A172 (cell line): ENCODE measurements at places on chromosomes 5 and 9.

- DNase-seq: no peak
These were observed 1.0 kb downstream of the GGTA1 start for GRCh38 chr9:121498487-121499176.

GRCh38 chr9:116700882-116701865 lies 14.1 kb downstream of the TRIM32 start:
- no peak for DNase-seq

DNA sequence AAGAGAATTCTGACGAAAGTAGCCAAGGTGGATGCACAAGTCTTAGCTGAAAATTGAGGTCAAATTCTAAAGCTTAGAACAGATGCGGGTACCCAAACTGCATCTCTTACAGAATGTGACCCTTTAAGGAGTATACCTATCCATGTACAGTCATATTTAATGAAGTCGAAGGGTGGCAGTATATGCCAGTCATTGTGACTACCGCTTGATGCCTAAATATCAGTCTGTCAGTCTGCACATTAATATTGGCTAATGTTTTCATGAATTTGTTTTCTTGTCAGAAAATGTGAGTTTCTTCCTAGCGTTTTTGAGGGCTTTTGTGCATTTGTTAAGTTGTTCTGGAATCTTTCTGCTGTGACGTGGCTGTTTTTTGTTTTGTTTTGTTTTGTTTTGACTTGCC lies 264.5 kb upstream of the ELAVL2 start:
- no peak for DNase-seq

- DNase-seq: peak; percentile 70
These were observed 186.1 kb downstream of the SMC2 start for GRCh38 chr9:104280178-104280560.

DNA sequence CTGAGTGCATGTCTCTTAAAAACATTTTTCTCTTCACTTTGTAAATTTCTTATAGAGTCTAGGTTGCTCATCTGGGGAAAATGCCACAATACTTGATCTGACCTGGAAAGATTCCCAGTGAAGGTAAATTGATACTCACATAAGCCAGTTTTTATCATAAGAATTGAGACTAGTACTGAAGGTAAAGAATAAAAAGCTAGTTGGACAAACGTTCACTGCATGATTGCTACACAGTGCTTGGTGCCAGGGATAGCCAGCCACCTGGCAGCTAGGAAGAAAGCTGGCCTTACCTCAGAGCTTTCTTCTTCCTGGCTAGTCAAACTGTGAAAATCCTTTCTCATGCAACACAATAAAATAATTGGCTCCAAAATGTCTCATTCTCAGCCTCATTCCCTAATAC lies 77.1 kb downstream of the MUSK start:
- DNase-seq: no peak

GRCh38 chr5:69281114-69281513 lies 46.4 kb downstream of the CDK7 start:
- DNase-seq: no peak

DNA sequence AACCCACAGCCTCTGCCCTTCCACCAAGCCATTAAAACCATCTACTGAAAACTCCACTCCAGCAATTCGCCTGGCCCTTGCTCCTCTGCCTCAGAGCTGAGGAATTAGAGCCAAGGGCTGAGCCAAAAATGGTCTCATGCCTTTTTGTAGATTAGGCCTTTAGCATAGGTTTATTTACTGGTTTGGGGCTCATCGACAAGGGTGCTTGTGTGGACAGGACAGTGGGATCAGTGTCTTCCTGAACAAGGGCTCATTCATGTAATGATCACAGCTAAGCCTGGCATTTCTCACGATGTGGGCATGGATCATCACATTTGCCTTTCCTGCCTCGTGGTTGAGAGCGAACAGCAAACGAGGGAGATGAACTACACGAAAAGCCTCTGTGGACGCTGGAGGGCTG lies 59.2 kb upstream of the PHF24 start:
- DNase-seq: no peak

DNA sequence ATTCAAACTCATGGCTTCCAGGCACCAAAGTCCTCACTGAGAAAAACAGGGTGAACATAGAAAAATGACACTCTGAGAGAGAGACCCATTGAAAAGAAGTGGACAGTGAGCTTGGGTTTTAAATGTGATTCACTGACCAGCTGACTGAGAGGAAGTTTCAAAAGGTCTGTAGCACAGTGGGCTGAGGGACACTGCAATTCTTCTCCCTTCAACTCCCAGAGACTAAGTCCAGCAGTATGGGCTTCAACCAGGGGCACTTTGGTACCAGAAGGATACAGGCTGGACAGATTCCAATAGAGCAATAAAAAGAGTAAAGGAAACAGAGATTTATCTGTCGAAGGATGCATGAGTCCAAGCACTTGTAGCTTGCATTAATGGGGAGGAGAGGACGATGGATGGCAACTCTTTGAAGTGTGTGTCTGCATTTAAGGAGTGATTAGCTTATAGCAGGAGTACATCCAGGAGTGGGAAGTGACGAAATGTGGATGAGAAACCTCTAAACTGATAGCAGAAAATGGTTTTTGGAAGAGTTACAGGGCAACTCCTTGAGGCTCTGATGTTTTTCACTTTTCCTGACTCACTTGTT lies 117.0 kb upstream of the ANKRD55 start:
- no peak for DNase-seq

DNA sequence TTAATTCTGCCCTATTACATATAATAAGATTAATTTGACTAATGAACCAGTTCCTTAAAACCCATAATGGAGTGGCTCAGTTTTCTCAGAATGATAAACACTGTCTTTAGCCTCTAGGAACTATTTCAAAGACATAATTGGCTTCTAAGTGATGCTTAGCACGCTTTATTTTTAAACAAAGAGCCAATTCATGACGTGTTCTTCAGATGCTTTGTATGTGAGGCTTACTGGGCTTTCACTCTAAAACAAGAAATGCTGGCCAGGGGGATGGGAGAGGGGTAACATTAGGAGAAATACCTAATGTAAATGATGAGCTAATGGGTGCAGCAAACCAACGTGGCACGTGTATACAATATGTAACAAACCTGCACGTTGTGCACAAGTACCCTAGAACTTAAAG lies 7.6 kb upstream of the SFXN1 start:
- no peak for DNase-seq

DNA sequence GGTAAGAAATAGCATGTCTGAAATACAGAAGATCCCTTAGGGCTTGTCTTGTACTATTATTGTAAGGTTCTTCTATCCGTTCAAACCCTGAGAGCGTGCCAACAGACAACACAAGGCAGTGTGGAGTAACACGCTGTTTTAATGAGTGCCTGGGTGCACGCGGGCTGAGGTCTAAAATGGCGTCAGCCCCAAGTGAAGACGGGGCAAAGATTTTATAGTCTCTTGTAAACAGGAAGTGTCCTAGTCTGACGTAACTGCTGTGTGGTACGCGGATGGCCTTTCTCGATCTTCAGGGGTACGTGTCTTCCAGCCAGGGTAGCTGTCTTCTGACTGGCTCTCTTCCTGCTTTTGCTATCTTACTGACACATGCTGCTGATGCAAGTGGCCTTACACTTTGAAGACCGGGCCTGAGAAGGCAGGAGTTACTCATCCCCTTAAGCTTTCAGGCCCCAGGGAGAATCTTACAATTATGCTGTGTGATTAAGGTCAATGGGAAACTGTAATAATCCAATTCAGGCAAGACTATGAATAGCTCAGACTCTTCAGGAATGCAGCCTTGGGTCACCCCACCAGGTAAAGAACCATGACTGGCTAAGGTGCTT lies 1812.0 kb upstream of the CDH9 start:
- DNase-seq: no peak

DNA sequence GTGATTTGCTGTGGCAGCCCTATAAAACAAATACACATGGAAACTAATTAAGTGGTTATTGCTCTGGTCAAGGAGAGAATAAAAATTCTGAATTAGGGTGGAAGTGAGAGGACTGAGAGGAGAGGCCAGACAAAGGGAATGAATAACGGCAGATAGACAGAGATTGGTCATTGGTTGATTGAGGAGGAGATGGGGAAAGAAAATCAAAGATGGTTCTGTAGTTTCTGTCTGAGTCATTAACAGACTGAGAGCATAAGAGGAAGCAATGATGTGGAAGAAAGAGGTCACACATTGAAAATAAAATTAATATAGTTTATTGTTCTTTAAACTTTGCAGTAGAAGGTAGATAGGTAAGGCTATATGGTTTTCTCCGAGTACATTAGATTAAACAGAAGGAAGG lies 469.8 kb downstream of the ACTL7B start:
- DNase-seq: no peak

DNA sequence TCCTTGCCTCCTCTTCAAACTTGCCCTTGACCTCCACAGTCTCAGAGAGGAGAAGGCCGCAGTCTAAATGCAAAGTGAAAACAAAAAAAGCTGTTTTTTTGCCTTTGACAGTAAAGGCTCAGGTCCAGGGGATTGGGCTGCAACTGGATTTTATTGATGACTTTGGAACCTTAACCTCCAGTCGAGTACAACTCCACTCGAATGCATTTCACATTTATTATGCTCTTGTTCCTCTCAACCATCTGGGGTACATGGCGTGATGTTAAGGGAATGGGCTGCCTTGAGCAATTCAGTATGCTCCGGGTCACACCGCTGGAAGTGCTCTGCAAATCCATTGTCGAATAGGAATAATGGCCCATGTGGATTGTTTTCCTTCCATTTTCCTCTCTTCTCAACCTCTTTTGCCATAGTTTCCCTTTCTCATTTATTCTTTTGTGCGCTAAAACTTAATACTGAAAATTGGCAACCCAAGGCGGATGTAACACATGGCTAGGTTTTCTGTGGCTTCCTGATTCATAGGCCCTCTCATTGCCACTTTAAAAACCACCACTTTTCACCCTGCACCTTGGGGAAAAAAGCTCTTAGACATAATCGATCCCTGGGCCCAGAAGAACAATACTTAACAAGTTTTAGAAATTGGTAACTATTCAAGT lies 34.3 kb downstream of the ITK start:
- no peak for DNase-seq

DNA sequence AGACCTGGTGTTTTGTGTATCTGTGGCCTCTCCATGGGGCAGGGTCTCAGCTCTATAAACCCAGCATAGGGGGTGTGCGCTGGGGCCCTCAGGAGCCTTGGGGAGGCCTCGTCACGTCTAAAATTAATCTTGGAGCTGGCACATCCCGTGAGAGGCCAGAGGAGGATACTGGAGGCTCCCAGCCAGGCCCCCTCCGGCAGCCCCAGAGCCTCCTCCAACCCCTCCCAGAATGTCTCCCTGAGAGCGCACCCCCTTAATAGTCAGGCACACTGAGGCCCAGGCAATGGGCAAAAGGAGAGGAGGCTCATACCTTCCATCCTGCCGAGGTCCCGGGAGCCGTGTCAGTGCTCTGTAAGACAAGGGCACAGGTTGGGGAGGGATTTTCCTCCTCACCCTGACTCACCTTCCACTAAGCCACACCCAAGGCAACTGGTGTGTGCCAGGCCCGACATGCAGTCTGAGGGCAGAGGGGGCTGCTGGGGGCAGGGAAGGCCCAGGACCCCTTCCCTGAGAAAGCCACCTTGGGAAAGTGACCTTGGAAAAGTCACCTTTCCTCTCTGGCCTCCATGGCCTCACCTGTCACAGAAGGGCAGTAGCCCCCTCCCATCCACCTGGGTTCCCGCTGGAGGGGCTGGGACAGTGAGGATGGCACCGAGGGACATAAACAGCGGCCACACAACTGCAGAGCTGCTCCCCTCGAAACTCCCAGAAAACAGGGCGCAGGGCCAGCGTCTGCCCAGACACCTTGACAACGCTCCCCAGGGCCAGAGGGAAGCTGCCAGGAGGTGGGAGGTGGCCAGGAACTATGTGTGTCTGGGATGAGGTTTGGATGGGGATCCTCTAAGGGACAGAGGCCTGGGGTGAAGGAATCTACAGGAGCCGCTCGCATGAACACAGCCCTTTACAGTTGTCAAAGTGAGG lies 2.9 kb downstream of the AK1 start:
- peak; percentile 74 for DNase-seq
